ENCODE measurements at places on chromosomes 12 and 14. TPM values are rescaled to one million over a fixed set of nuclear protein-coding genes. Genes with fewer than 3 reads are reported as not detected.

GRCh38 chr12:52582971-52583456 is 9.4 kb upstream of the KRT74 start:
- DNase-seq, result peak; percentile 43
- H3K36me3 ChIP-seq, result no peaks in the 10 kb centered on the region
- H3K27me3 ChIP-seq, result peaks cover 49% of the 10 kb centered on the region
- no peak overlapping the region for H3K4me3 ChIP-seq
- no peak overlapping the region for H3K27ac ChIP-seq
- no peaks in the 10 kb centered on the region for H3K4me1 ChIP-seq

GRCh38 chr14:104732355-104732804 is 8.4 kb downstream of the ADSS1 start:
- H3K4me1 ChIP-seq, result peaks cover 15% of the 10 kb centered on the region
- no peak overlapping the region for H3K4me3 ChIP-seq
- no peaks in the 10 kb centered on the region for H3K27me3 ChIP-seq

GRCh38 chr14:59601056-59601455 is 24.4 kb upstream of the CCDC175 start:
- H3K36me3 ChIP-seq, result no peaks in the 10 kb centered on the region
- H3K4me1 ChIP-seq, result no peaks in the 10 kb centered on the region
- no peak for DNase-seq
- no peak overlapping the region for H3K4me3 ChIP-seq
- peaks cover 3% of the 10 kb centered on the region for H3K27me3 ChIP-seq

- H3K27ac ChIP-seq, result no peak overlapping the region
- peaks cover 2% of the 10 kb centered on the region for H3K36me3 ChIP-seq
- H3K4me1 ChIP-seq, result no peaks in the 10 kb centered on the region
- no peaks in the 10 kb centered on the region for H3K27me3 ChIP-seq
- H3K4me3 ChIP-seq, result no peak overlapping the region
Observed at GRCh38 chr12:106425061-106425702, 67.6 kb downstream of the POLR3B start.

DNA sequence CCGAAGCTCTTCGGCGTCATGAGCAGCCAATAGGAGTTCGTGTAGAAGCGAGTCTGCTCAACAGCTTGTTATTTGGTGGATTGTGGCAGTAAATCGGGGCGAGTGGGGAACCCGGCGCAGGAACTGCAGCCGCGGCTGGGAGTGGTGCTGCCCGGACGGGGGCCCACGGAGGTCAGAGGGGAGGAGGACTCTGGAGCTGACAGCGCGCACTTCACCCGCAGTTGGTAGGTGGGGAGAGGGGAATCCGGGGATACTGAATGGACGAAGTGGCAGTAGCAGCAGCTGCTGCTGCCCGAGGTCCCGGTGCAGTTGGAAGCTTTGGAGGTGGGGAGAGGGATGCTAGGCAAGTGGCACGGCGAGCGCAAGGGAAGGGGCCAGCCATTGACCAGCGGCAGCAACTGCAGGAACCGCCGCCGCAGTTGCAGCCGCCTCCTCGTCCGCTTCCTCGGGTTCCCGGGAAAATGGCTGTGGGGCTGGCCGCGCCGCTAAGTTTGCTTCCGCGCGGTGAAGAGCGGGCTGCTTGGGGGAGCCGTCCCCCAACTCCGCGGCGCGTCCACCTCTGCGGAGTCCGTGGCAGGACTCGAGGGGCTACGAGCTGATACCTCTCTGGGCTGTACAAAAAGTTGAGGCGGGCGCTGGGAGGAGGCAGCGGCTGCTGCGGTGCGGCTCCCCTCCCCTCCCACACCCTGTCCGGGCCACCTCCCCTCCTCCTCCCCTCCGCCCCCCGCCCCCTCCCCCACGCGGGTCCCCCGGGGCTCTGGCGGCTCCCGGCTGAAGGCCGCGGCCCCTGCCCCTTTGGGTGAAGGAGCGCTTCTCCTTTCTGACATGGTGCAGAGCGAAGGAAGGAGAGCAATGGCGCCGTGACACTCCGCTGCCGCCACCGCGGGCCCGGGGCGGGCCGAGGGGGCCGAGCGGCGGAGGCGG is at the start of gene ARID4A:
Gene ARID4A (plus strand): TSS at position 79 of the 924 bp plus-strand sequence. CDS start 1,300 bp downstream, outside the sequence.
- peak within 1 kb of the TSS; percentile 73 for H3K4me3 ChIP-seq
- no peaks in the 10 kb centered on the region for H3K4me1 ChIP-seq
- no peak for DNase-seq
- no peaks in the 10 kb centered on the region for H3K27me3 ChIP-seq

KRT79 gene
- not detected for total RNA-seq

- peaks cover 31% of the 10 kb centered on the region for H3K4me1 ChIP-seq
- no peaks in the 10 kb centered on the region for H3K27me3 ChIP-seq
- peak overlapping the region; percentile 100 for H3K27ac ChIP-seq
- H3K4me3 ChIP-seq, result no peak overlapping the region
- H3K36me3 ChIP-seq, result no peaks in the 10 kb centered on the region
Observed at GRCh38 chr14:61478971-61479473, 157.6 kb downstream of the PRKCH start.

DNA sequence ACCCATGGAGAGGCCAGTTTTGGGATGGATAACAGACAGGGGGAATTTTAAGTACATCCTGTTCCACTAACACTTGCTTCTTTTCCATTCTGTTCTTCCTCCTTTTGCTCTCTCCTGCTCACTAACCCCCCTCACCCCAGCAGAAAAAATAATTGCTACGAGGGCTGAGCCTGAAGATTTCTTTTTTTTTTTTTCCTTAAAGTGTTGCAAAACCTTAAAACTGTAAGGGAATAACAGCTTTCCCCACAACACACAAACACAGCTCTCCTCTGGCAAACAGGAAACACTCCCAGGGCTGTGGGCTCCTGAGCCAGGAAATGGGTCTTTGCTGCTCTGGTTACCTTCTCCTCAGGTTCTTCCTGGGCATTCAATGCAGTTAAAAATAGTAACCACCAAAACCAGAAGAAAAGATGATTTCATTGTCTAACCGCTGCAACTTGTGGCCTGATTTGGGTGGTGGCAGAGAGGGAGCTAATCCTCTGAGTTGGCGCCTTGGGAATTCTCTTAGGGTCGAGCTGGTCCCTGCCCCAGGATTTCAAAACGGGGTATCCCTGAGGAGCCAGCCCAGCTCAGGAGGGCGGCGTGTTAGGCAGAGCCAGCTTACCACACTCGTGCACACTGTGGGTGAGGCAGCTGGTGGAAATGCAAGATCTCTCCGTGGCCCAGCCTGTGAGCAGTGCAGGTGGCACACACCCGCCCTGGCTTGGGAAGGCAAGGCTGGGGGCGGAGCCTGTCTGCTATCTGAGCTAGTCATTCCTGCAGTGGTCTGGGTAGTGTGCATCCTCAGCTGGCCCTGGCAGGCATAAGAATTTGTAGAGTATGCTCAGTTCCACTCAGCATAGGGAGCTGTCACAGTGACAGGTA is 17.1 kb upstream of the EMP1 start:
- DNase-seq, result peak; percentile 37
- peaks cover 19% of the 10 kb centered on the region for H3K4me1 ChIP-seq
- H3K27ac ChIP-seq, result no peak overlapping the region
- no peaks in the 10 kb centered on the region for H3K36me3 ChIP-seq
- H3K27me3 ChIP-seq, result no peaks in the 10 kb centered on the region

DNA sequence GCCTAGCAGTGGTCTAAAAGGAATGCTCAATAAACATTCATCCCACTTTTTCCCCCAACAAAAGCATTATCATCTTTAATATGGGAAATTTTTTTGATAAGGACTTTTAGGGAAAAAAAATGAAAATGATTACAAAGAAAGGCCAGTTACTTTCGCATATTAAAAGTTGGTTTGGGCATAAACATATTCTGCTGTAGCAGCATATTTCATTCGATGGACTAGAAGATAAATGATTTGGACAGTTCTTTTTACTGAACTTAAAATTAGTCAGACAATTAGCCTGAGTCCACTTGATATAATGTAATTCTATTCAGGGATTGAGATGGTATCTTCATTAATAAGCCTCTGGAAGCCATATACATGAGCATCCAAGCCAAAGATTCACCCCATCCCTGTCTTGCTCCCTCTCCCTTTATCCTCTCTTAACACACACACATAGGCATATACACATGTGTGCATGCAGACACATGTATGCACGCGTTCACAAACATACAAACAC is 299.1 kb downstream of the NUAK1 start:
- H3K4me1 ChIP-seq, result no peaks in the 10 kb centered on the region
- DNase-seq, result no peak
- H3K4me3 ChIP-seq, result no peak overlapping the region
- H3K27me3 ChIP-seq, result peaks cover 8% of the 10 kb centered on the region

DNA sequence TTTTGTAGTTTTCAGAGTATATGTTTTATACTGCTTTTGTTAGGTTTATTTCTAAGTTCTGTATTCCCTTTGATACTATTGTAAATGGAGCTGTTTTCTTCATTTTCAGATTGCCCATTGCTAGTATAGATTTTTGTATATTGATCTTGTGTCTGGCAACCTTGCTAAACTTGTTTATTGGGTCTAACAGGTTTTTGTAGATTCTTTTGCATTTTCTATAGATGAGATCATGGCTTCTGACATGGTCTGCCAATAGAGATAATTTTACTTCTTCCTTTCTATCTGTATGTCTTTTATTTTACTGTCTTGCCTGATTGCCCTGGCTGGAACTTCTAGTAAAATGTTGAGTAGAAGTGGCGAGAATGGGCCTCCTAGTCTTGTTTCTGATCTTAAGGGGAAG is 40.3 kb downstream of the ANKRD9 start:
- H3K27ac ChIP-seq, result no peak overlapping the region
- H3K27me3 ChIP-seq, result no peaks in the 10 kb centered on the region
- H3K36me3 ChIP-seq, result peaks cover 16% of the 10 kb centered on the region
- DNase-seq, result no peak

- peak; percentile 66 for DNase-seq
- H3K4me3 ChIP-seq, result no peak overlapping the region
- H3K4me1 ChIP-seq, result no peaks in the 10 kb centered on the region
- H3K27ac ChIP-seq, result no peak overlapping the region
- no peaks in the 10 kb centered on the region for H3K36me3 ChIP-seq
Observed at GRCh38 chr14:36604757-36605505, 22.5 kb upstream of the NKX2-8 start.

GRCh38 chr12:30201301-30202160 is 417.8 kb upstream of the TMTC1 start:
- DNase-seq, result no peak
- H3K27me3 ChIP-seq, result peaks cover 35% of the 10 kb centered on the region

GRCh38 chr12:42546709-42547108 is 42.8 kb downstream of the PRICKLE1 start:
- no peak for DNase-seq
- no peaks in the 10 kb centered on the region for H3K27me3 ChIP-seq
- H3K27ac ChIP-seq, result no peak overlapping the region
- H3K4me3 ChIP-seq, result no peak overlapping the region
- H3K36me3 ChIP-seq, result peaks cover 4% of the 10 kb centered on the region

DNA sequence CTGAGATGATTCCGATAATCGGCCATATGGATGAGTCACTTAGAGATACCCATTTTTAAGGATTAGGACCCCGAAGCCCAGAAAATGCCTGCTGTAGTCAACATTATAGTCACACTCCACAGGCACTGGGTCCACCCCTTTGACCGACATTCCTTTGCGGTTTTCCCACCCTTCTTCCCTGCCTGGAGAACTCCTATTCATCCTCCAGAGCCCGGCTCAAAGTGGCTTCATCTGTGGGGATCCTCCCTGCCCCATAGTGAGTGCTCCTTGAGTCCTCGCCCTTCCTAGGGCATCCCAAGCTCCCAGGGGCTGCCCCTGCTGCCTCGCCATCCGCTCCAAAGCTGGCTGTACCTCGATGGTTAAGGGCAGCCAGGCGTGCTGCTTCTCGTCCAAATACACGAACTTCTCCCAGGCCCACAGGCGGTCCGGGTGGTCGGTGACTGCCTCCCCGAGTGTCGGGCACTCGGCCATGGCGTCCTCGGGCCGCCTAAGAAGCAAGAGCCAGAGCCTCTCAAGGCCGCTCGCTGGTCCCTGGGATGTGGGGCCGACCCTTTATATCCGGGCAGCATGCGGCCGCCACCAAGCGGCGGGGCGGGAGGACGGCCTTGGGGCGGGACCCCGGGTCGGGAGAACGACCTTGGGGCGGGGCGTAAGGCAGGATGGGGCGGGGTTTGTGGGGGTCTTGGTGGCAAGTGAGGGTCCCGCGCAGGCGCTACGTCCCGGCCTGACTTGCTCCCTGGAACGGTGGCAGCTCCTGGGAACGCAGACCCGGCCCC is at the start of gene TCL1A:
Gene TCL1A (minus strand): TSS at position 530 of the 776 bp plus-strand sequence. CDS start 59 bp downstream, at position 471.
- no peak within 1 kb of the TSS for H3K4me3 ChIP-seq
- H3K27ac ChIP-seq, result no peak within 1 kb of the TSS
- no peak for DNase-seq
- no peaks in the 10 kb centered on the region for H3K27me3 ChIP-seq
- H3K4me1 ChIP-seq, result no peaks in the 10 kb centered on the region
- no peaks in the 10 kb centered on the region for H3K36me3 ChIP-seq

GALNT6 gene
- total RNA-seq, result 21.4 TPM
